ENCODE measurements at places on chromosomes 3 and 15.

- no peak for DNase-seq
Observed at GRCh38 chr15:29337156-29337959, 67.7 kb upstream of the NSMCE3 start.

- DNase-seq, result no peak
Observed at GRCh38 chr15:61151791-61152190, 77.3 kb downstream of the RORA start.

GRCh38 chr15:73570355-73571032 lies 62.7 kb downstream of the NPTN start:
- no peak for DNase-seq

DNA sequence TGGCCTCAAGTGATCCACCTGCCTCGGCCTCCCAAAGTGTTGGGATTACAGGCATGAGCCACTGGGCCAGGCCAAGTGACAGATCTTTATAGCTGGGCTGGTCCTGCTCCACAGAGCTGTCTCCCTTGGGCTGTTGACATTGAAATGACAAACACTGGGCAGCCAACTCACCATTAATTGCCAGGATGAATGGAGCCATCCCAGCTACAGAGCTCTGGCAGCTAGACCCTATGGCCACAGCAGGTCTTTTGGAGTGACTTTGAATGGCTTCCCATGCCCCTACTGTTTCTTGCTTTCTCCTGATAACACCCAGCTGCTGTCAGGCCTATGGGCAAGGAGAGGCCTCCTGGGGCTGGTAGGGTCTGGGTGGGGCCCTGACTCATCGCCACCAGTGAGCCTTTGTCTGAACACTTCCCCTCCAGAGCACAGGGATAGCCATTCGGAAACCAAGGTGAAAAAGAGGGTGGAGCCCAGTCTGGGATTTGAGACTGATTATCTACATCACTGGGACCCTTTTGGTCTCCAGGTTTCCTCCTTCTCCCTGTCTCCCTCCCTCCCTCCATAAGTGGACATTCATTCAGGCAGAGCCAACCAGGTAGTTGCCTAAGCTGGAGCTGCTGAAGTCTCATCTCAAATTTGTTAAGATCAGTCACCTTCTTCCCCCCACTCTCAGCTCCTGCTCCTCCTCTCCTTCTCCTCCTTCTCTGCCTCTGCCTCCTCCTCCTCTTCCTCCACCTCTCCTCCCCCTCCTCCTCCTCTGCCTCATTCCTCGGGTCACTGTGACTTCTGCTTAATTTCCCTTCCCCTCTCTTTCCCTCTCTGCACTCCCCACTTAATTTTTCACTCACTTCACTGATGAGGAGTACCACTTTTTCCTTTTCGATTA lies 34.0 kb downstream of the BHLHE40 start:
- DNase-seq, result no peak

DNA sequence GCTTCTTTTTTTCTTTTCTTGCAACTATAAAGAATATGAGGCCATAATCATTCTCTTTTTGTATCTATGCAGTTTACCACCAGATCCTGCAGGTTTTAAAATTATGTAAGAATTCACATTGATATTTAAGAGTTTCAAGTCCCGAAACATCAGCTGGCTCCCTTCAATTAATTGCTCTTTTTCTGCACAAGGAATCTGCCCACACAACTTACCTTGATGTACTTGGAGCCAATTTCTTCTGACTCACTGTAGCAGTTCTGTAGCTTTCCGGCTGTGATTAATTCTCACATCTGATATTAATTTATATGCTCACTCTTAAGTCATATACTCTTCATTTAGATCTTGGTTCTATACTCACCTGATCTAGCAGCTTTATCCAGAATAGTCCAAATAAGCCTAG lies 781.8 kb downstream of the CADM2 start:
- DNase-seq, result no peak

DNA sequence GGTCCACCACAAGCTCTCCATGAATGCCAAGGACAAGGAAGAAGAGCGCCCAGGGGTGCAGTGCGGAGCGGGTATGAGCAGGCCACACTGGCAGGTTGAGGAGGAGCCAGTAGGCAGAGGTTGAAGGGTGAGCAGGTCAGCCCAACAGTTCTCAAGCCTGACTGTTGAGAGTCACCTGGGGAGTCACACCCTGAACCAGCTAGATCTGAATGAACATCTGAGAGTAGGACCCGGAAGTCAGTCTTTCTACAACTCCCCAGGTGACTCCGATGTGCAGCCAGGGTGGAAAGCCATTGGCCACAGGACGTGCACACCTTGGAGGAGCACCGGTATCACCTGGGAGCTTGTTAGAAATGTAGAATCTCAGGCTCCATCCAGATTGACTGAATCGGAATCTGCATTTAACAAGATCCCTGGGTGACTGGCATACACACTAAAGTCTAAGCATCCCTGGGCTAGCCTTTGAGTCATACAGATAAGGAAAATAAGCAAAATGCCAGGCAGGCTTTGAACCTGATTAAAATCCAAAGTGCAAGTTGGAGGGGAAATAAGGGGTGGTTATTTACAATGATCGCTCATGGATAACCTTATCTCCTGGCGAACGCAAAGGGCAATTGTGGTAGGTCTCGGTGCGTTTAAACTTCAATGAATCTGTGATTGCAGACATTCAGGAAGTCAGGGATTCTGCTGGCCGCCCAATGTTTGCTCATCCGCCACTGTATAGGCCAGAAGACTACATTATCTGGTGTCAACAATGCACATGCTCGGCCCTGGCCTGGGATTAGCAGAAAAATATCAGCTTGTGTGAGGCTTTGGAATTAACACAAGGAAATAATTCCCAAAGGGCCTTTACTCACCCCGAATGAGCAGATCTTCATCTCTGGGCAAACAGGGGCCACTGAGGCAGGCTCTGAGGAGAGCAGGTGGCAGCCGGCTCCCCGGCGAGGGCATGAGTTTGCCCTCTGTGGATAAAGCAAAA lies 11.7 kb upstream of the LYZL4 start:
- no peak for DNase-seq

GRCh38 chr3:136055491-136055890 lies 90.0 kb downstream of the PPP2R3A start:
- DNase-seq, result no peak

- DNase-seq, result no peak
Observed at GRCh38 chr3:27719314-27720003, 2.7 kb downstream of the EOMES start.

DNA sequence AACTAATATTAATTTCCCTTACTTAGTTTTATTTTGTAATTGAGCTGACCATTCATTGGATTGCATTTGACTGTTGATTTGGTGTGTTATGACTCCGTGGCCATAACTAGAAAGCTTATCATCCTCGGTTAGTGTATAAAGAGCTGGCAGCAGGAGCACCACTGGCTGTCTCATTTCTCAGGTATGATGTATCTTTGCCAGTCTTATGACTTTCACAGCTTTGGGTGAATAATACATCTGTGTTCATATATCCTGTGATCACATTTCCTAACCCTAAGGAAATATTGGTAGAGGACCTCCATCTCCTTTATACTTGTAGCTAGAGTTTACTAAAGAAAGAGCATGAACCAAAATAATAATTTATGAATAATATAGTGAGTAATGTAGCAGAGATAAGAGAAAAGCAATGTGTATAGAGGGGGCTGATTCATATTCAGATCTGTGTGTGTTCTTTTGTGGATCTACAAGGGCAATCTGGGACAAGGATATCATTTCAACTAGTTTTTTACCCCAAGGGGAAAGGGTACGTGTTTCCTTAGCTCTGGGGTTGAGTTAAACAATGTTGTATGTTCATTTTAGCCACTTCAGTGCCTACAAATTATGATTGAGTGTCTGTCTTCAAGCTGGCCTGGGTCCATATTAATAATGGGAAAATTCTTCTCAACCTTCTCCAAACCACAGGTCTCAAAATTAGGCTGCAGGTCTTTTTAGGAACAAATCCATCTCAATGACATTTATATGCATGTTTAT lies 901.7 kb downstream of the NTRK3 start:
- no peak for DNase-seq

DNA sequence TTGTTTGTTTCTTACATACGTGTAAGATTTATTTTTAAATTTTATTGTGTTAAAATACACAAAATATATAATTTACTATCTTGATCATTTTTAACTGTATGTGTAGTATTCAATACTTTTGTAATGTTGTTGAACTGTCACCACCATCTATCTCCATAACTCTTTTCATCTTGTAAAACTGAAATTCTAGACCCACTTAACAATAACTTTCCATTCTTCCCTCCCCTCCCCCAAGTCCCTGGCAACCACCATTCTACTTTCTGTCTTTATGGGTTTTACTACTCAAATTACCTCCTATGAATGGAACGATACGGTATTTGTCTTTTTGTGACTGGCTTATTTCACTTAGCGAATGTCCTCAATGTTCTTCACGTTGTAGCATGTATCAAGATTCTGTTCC lies 262.1 kb upstream of the CHRM5 start:
- no peak for DNase-seq

DNA sequence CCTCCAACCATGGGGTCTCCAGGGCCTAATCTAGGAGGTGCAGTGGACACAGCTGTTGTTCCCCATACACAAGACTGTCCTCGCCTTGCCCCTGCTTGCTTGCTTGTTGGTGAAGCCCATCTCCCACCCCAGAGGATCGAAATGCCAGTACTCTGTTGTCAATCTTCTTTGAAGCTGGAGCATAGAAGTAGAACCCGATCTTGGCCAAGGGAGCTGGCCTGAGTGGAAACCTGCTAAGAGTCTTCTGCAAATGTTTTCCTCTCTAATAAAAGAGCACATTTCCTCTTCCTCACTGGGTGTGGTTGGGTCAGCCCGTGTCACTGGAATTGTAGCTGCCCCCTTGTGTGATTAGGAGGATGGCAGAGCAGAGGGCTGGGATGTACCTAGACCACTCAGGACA lies 85.4 kb downstream of the HES1 start:
- no peak for DNase-seq

- no peak for DNase-seq
Observed at GRCh38 chr3:64055076-64055475, 31.8 kb upstream of the PSMD6 start.

Data from stimulated activated naive CD4-positive, alpha-beta T cell (primary cell).